ENCODE measurements at places on chromosomes 5 and 9.

DNA sequence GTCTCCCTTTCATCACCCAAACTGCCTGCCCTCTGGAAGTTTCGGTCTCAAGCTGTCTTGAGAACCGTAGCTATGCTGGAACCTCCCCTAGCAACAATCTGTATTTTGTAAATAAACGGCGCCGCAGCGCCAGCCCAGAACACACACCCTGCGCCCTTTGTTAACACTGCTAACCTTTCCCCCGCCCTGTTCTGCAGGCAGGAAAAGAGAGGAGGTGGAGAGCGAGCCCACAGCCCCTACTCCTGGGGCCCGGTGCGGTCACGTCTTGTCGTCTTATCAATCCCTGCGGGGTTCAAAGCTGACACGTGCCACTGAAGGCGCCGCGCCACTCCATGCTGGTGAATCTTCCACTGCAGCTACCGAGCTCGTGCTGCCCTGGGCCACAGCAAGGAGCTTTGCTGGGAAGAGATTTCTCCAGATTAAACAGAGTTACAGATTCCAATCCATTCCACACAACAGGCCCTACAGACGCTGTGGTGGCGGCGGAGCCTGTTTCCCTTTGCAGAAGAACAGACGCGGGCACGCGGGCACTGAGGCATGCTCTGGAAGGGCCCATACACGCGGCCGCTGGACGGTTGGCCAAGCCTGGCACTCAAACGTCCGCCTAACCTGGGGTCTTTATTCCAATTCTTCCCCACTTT lies 25.3 kb downstream of the ZDHHC11B start:
- peak; percentile 86 for DNase-seq

DNA sequence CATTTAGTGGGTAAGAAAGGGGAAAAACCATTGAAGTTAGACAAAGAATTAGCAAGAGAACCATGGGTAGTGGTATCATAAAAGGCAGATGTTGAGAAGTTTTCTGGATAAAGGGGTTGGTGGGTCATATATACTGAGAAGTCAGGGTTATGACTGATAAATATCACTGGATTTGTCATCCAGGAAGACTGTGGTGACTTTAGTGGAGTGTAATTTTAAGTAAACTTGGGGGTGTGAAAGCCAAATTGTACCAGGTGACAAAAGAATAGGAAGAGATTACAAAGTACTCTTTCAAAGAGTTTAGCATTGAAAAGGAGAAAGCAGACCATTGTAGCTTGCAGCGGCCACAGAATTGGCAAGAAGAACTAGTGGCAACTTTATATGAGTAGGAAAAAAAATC lies 315.2 kb upstream of the DMAC1 start:
- no peak for DNase-seq

DNA sequence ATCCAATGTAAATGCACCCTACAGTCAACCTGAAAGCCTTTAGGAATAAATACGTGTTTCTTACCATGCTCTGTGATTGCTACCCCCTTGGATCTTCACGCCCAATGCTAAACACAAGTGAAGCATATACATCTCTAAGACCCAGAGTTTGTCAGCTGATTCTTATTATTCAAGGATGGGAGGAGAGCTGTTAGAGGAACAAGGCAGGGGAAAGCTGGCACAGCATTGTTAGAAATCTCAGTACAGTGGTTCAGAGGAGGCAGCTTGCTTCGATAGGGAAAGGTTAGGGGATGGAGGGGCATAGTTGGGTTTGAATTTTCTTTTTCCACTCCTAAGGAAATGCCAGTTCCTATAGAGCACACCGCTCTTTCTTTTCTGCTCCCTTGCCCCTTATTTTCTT lies 16.7 kb upstream of the TAF11L2 start:
- no peak for DNase-seq

DNA sequence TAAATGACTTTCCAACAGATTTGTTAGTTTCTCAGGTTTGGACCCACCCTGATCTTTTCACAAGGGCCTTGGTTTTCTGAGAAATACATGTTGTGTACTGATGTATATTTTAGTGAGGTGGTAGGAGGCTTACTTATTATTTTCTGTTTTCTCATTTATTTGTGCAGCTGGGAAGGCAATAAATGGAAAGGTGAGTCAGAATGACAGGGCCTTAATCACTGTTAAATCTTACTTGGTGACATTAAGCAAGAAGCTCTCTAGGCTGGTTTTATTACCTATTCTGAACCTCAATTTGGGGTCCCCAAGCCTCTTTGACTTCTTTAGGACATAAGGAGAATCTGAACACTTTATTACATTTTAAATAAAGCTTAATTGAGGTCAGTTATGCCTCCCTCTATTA lies 214.0 kb upstream of the DAB2 start:
- DNase-seq, result no peak

DNA sequence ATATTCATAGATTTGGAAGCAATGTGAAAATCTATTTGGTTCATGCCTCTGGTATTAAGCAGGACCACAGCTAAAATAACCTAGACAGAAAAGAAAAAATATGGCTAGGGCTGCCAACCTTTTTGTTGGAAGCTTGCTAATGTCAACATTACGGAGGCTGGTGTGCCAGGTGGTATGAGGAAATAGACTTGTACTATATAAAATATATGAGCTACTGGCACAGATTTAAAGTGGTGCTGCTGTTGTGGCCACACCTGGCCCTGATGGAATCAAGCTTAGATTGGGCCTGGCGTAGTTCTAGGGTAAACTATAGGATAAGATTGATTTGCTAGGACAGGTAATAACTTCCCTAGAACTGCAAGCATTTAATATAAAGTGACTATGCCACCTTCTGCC lies 10.6 kb upstream of the PARP8 start:
- no peak for DNase-seq

DNA sequence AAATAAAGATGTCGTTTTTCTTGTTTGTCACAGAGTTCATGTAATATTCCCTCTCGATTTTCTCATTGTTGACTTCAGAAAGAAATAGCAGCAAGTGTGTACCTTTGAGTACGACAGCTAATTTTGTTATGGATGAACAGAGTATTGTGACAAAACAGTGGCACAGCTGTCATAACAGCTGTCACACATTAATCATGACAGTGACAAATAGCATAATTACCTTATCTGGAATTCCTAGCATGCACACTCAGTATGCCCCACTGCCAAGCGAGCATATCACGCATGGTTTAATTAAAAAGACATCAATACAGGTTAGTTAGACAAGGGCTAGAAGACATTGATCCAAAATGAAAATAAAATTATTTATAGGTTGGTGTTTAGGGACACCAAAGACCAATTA lies 375.1 kb downstream of the SPATA31D1 start:
- no peak for DNase-seq

GRCh38 chr5:77851176-77852067 lies 75.3 kb upstream of the TBCA start:
- no peak for DNase-seq

DNA sequence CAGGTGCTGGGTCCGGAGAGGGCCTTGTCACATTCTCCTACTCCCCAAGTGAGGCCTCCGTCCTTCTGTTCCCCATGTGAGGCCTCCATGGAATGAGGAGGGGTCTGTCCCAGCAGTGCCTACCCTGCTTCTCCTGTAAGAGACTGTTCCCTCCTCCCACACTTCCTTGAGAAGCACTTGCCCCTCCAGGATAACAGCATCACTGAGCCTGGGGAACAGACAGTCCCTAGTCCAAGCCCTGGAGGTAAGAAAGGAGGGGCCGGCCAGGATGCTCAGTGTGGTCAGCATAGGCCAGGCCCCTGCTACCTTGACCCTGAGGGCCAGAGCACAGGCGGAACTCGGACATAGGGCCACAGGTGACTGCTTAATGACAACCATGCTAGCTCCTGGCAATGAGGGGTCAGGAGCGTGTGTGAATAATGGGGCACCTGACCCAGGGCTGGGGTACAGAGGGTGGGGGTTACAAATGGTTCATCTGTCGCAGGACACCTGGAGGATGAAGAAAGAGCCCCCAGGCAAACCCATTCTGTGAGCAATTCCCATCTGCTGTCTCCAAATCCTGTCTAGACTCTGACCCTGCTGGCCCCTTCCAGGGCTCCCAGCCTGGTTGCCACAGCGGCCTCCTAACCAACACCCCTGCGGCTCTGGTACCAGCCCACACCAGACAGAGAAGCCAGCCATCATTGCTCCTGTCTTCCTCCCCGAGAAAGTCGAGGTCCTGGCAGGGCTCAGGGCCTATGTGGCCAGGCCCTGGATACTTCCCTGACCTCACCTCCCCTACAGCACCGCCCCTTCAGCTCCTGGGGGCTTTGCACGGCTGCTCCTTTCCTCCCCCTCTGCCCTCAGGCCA lies 20.3 kb downstream of the RALGDS start:
- no peak for DNase-seq

DNA sequence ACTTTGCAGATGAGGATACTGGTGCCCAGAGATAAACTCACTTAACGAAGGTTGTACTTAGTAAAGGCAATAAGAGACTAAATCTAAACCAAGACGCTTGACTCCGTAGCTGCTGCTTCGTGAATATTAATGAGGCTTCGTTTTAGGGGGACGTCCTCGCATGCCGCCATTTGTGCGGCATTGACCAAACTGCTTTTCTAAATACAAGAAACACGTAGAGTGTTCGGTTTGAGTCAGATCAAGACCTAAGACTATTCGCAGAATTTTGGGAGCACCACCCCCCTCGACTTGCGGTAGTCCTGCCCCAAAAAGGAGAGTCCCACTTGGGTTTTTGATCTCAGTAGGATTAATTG lies 1.1 kb downstream of the NPM1 start:
- no peak for DNase-seq

DNA sequence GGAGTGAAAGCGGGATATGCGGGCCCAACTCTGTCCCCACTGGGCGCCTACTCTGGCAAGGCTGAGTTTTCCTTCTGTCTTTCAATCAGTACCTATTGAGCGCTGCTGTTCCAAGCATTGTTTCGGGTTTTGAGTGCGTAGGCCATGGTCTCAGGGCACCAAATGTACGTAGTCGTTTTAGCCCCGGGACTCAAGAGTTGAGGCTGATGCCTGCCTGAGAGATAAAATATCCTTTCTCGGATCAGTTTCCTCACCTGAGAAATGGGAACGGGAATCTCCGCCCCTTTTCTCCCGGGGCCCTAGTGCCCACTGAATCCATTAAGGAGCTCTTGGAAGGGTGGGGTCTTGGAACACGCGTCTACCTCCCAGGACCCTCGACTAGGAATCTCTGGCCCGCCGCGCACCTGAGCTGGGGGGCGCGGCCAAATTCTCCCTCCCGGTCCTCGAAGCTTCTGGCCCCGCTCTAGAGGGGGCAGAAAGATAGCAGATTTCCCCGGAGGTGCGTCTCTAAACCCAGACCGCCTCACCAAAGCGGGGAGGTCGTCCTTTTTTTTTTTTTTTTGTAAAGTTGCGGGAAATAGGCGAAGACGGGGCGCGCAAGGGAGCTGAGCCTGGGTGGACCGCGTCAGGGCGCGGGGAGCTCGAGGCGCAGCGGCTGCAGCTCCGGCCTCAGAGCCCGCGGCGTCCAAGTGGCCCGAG lies 494 bp upstream of the CXXC5 start:
- no peak for DNase-seq

DNA sequence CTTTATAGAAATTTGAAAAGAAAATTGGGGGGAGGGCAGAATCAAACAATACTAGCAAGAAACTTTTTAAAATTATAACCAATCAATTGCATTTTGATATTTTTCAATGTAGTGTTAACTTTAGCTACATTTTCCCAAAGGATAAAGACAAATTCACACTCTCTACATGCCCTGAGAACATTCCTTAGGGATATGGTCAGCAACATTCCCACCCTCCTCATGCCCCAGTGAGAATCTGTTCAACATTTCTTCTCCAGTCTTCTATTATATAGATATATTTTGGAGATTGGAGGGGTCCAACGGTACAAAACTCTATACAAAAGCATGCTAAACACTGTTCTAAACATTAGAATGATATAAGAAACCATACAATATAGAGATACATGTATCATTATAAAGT lies 11.6 kb upstream of the PRR16 start:
- no peak for DNase-seq

GRCh38 chr5:68423154-68423811 lies 207.7 kb downstream of the PIK3R1 start:
- DNase-seq, result no peak

GRCh38 chr5:148967783-148968182 lies 95.1 kb downstream of the SH3TC2 start:
- DNase-seq, result no peak

GRCh38 chr9:133111808-133112662 lies 9.0 kb downstream of the RALGDS start:
- no peak for DNase-seq

GRCh38 chr5:57232293-57233033 lies 58.6 kb downstream of the GPBP1 start:
- DNase-seq, result no peak

GRCh38 chr5:72537166-72537565 lies 30.0 kb upstream of the ZNF366 start:
- DNase-seq, result no peak

DNA sequence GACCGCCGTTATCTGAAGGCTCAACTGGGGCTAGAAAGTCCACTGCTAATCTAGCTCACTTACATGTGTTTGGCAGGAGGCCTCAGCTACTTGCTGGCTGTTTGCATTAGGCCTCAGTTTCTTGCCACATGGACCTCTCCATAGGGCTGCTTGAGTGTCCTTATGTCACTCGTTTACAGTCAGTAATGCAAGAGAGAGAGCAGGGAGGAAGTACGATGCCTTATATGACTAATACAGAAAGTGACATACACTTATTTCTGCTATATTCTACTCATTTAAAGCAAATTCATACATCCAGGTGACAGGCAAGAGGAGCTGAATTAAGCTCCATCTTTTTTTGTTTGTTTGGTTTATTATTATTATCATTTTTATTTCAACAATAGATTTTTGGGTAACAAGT lies 179.6 kb downstream of the LURAP1L start:
- DNase-seq, result no peak

GRCh38 chr5:160542840-160543239 lies 121.2 kb downstream of the PTTG1 start:
- no peak for DNase-seq

- no peak for DNase-seq
Observed at GRCh38 chr9:37486616-37487548, 1.1 kb downstream of the POLR1E start.

DNA sequence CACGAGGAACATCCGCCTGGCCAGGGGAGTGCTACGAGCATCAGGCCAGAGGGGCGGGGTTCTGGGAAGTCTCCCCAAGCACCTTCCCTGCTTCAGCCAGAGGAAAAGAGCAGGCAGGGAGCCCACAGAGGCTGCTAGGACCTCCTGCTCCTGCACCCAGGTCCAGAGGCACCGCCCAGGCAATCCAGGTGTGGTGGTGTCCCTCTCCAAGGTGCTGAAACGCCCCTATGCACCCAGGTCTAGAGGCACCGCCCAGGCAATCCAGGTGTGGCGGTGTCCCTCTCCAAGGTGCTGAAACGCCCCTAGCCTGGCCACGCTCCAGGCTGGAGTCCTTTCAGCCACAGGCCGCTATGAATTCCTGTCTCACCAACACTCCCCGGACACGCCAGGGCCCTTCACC lies 10.7 kb upstream of the UBAC1 start:
- no peak for DNase-seq

- peak; percentile 30 for DNase-seq
Observed at GRCh38 chr5:55856516-55857246, 5.5 kb downstream of the IL31RA start.

DNA sequence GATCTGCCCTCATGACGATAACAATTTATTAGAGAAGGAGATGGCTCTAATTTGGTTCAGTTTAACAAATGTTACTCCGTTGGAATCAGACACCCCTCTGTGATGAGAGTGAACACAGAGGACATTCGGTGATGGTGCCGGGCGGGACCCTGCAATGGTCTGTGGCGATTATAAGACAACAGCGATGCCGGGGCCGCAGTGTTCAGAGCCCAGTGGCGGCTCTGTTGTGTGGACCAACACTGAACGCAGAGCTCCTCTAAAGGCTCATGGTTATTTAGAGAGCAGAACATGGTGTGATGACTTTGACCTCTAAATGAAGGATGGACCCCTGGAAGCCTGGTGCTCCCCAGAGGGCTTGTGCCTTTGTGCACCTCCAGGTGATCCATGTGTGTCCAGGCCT lies 21.2 kb downstream of the UBE2QL1 start:
- no peak for DNase-seq

Measured in CD4-positive, alpha-beta T cell treated with Interleukin-4 for 4 hours (primary cell).